Type B pancreatic cell (in vitro differentiated cells): ENCODE measurements at places on chromosomes 5 and 9. TPM values are rescaled to one million over a fixed set of nuclear protein-coding genes. Genes with fewer than 3 reads are reported as not detected.

TUSC1 gene
- total RNA-seq = 3.4 TPM in 1 of 2 replicates, not detected in the other

DNA sequence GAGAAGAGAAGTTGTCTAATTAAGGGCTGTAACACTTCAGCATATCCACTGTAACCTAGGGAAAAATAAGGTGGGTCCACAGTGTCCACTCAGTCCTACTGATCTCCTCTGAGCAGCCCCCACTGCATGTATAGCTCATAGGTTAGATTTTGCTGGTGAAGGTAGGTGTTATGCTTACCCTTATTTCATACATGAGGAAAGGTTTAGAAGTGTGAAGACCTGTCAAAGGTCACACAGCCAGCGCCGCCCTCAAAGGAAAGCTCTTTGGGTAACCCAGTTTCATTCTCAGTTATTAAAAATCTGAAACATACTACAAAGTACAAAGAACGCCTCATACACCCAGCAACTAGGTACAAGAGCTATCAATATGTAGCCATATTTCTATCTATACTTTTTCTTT lies 87.2 kb downstream of the TLE4 start:
- no peak for DNase-seq

DNA sequence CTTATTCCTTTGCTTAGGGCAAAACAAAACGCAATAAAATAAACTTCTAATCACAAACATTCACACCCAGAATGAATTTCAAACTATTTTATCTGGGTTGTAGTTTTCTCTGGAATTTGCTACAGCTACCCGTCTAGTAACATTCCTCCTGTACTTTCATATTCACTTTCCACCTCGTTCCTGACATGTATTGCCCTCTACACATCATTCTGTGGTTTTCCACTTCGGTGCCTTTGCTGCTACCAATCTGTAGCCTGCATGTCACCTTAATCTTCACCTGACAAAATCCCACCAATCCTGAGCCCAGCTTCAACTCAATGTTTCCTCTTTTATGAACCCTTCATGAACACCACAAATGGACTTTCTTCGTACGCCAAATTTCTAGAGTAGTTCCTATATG lies 694.1 kb upstream of the C9orf72 start:
- no peak for DNase-seq

DNA sequence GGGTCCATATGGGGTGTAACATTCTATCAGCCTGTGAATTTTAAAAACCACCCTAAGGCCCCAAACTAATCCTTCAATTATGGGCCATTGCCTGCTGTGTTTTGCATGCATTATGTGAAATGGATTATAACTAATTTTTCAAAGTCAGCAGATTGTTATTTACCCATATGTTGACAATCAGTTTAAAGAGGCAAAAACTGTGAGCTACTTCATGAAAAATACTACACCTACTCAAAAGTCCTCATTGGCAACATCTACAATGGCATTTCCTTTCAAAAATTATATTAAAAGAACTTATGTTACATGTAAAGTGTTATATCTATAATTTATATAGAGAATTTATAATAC lies 49.0 kb upstream of the KIF2A start:
- no peak for DNase-seq

GRCh38 chr5:97919719-97920118 lies 736.7 kb upstream of the RIOK2 start:
- no peak for DNase-seq

LCN2 gene
- total RNA-seq = 10.7 and 12.4 TPM in 2 replicates

DNA sequence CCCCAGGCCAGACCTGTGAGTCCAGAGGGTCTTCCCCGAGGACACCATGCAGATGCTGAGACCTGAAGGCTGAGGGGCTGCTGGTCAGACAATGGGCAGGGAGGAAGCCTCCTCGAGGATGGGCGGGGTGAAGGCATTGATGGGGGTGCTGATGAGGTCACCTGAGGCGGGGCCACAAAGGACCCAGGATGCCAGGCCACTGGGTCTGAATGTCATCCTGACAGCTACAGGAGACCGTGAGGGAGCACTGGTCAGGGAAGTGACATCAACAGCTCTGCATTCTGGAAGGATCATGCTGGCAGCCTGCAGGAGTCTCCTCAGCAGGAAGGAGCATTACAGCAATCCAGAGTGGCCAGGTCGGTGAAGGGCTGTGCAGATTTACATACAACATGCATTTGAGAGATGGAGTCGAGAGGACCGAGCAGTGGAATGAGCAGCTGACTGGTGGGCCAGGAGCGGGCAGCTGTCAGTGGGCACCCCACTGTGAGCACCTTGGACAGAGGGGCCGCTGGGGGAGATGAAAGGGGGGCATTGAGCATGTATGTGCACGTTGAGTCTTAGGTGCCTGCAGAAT lies 77.7 kb upstream of the ADAMTS2 start:
- DNase-seq = no peak
